Adipocyte (in vitro differentiated cells): ENCODE measurements at places on chromosomes 1 and 21.

DNA sequence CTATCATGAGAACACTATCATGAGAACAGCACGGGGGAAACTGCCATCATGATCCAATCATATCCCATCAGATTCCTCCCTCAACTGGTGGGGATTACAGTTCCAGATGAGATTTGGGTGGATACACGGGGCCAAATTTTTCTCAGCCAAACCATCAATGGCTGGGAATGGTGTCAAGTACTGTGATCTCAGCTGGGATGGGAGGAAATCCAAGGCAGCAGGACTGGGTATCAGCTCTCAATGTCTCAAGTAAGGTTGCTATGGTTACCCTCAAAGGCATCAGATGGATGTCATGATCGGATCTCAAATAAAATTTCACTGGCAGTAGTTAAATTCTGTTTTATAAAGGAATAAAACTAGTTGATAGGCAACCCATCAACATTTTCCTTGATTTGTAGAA lies 399.0 kb downstream of the KCNT2 start:
- no peak for DNase-seq

- peak; percentile 21 for DNase-seq
Measured at GRCh38 chr1:194829492-194829891, 1643.1 kb upstream of the B3GALT2 start.

DNA sequence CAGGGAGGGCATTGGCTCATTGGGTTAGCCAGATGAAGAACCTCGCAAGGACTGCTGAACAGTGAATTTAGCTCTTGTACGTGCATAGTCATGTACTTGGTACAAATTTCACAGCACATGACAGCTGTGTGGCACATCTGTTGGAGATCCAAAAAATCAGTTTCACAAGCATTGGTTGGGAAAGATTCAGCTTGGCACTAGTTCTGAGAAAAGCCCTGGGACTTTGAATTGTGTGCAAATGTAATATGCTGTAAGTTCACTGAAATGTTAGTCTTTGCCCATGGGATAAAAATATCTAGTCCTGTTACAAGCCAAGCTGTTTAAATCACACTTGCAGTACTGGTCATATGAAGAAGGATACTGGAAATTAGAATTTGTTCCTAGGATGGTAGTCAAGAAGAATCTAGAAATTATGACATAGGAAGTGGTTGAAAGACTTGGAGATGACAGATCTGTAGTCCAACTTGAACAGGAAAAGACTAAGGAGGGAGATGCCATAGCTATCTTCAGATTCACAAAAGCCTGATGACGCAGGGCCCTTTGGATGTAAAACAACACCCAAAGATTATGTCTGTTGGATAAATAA lies 19.2 kb downstream of the LAMC2 start:
- peak; percentile 90 for DNase-seq

GRCh38 chr1:117671781-117672501 lies 66.1 kb downstream of the TENT5C start:
- no peak for DNase-seq

- no peak for DNase-seq
Measured at GRCh38 chr1:89610457-89611011, 22.4 kb upstream of the LRRC8C start.

DNA sequence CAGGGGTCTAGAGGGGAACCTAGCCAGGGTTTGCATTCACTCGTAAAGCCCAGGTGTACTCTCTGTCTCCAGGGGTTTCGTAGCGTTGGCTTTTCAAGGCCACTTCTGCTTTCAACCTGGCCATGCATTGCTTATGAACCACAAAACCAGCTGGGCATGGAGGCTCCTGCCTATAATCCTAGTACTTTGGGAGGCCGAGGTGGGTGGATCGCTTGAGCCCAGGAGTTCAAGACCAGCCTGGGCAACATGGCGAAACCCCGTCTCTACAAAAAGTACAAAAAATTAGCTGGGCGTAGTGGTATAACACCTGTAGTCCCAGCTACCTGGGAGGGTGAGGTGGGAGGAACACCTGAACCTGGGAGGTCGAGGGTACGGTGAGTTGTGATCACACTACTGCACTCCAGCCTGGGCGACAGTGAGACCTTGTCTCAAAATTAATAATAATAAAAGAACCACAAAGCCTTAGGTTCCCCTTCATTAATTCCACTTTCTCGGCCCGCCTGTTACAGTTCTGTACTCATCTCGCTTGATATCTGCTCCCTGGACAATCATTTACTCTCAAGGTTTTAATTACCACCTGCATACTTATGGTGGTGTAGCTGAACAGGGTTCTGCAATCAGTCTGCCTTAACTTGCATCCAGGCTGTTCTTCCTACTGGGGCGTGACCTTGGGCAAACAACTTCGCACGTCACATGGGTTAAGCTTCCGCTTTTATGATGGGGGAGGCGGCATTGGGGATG lies 6.1 kb downstream of the SLC16A4 start:
- no peak for DNase-seq

GRCh38 chr21:30447056-30447455 lies 7.0 kb downstream of the KRTAP15-1 start:
- no peak for DNase-seq
